ENCODE measurements at places on chromosomes 6 and 20.
A peak's percentile ranks its signal among the peaks of the same experiment; 100 is the strongest.

GRCh38 chr20:51195419-51195901, 172.6 kb upstream of the KCNG1 start:
- no peak for DNase-seq

DNA sequence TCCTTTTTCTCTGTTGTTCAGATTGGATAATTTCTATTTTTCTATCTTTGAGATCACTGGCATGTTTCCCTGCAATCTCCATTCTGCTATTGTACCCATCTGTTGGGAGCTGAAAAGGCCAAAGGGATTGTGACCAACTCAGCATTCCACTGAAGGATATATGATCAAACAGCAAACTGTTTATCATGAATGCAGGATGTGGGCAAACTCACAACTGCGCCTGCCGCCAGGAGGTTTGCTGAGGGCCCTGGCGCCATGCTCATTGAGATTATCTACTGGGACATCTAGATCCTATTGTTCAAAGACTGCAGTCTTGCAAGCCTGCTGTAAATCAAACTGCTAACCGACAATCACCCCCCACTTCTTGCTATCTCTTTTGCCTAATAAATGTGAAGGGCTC, 3.8 kb upstream of the FKBP1A start:
- no peak for DNase-seq

DNA sequence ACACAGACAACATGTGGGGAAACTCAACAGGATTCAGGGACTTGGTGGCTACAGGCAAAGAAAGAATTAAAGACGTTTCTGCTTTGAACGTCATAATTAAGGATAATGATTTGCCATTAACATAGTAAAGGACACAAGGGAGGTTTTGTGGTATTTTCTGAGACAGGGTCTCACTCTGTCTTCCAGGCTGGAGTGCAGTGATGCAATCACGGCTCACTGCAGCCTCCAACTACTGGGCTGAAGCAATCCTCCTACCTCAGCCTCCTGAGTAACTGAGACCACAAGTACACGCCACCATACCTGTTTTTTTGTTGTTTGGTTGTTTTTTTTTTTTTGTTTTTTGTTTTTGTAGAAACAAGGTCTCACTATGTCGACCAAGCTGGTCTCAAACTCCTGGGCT, 62.4 kb downstream of the MAP3K5 start:
- no peak for DNase-seq

DNA sequence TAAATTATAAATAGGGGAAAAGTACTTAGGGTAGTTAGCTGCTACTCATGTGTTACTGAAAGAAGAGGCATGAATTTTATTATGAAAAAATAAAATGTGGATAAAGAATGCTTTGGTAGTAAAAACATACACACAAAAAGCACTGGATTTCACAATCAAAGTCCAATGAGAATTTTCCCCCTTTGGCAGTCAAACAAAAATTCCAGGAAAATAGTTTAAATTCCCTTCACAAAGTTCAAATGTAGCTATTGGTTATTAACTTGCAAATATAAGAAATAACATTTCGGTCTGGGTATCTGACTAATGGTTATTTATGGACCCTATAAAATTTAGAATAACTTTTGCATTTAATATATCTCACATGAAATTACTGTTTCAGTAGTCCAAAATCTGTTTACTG, 210.4 kb downstream of the FOXC1 start:
- DNase-seq: no peak

DNA sequence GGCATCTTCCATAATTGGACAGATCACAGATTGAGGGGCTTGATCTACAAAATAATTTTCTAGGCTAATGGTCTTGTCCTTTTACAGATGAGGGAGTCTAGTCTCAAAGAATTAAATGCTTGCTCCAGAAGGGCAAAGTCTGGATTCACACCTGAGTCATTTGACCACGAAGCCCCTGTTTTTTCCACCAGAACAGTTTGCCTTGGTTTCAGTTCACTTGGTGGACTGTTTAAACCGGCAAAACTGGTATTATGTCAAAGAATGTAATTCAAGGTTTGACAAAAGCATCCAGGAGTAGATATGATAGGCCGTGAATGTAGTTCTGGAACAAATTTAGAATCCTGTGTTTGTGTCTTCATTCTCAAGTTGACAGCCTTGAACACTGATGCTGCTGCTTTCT, 3.3 kb downstream of the MYO6 start:
- DNase-seq: no peak

DNA sequence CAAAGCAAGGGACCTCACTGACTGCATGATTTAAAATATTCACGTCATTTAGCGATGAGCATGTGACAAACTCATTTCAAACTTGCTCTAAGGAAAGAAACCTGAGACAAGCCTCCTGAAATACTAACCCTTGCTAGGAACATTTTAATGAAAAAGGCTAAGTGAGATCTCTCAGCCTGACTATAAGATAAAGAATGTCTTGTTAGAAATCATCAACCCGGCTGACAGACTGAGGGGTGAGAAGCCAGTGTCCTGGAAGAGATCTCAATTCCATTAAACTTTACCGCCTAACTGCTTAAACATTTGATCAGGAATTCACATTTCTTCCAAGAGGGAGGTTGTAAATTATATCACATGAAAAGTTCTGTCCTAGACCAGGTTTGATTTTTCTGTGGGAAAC, 274.8 kb upstream of the EXOC2 start:
- no peak for DNase-seq

GRCh38 chr6:79630883-79631692, at the start of gene SH3BGRL2:
Gene SH3BGRL2 (plus strand): TSS chr6:79631329. CDS start chr6:79631462, 133 bp downstream.
- DNase-seq: peak; percentile 74
